ENCODE measurements at places on chromosomes 16 and 17.

GRCh38 chr17:67475161-67475937 is 98.3 kb downstream of the PITPNC1 start:
- DNase-seq: peak; percentile 71

DNA sequence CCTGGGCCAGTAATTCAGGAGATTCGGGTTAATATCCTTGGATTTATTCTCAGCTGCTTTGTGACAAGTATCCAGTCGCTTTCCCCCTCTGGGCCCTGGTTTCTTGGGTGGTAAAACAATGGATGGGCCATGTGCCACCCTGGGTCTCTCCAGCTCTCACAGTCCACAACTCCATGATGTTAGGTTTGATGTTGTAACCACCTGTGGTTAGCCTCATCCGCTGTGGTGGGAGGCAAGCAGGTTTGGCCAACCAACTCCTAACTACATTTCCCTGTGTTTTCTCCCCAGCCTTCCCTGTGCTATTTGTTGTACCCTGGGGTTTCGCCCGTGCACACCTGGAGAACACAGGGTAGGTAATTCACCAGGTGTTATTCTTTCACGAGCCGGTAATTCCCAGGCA is 35.1 kb downstream of the GLP2R start:
- no peak for DNase-seq

DNA sequence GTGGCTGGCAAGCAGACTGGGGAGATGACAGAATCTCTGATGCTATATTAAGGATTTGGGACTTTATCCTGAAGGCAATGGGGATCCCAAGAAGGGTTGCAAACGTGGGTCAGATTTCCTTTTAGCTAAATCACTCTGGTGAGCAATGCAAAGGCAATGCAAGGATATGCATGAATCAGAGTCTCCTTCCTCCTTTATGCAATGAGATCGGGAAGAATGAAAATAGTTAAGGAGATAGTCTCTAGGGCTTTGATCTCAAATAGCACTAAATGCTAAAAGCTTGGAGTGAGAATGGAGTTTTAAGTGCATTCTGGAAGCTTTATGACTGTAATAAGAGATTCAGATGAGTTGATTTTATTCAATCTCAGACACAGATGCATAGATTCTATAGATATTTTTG is 27.2 kb upstream of the SHISA9 start:
- no peak for DNase-seq

DNA sequence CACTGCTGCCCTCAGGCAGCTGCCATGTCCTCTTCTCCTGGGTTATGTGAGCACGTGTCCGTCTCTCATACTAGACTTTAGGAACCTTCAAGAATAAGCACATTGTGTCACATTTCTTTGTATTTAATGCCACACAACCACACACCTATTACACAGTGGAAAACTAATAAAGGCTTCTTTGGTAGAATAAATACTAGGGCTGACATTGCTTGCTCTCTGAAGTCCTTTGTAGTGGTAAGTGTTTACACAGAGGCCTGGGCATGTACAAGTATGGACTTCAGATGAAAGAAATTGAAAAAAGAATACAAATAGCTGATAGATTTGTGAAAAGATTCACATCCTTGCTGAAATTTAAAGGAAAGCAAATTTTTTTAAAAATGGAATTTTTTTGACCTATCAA is 188.1 kb upstream of the CCL2 start:
- no peak for DNase-seq

DNA sequence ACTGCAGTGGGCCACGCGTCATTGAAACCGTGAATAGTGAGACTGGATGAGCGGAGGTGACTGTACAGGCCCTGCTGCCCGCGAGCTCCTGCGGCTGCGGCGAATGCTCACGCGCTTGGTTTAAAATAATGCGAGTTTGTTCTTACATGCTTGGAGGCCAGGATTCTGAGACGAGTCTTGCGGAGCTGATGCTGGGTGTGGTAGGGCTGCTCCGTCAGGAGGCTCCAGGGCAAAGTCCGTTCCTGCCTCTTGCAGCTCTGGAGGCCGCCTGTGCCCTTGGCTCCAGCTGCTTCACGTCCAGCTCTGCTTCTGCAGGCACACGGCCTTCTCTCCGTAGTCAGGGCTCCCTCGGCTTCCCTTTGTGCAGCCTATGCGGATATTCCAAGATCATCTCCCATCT is 9.5 kb downstream of the ACSF3 start:
- DNase-seq: no peak

GRCh38 chr17:27379888-27380533 is 76.2 kb upstream of the KSR1 start:
- no peak for DNase-seq

GRCh38 chr16:15949210-15950160 is at the start of gene ABCC1:
Gene ABCC1, plus strand, starts transcription at chr16:15949616. Its CDS starts 136 bp downstream, at chr16:15949752.
- peak; percentile 58 for DNase-seq

DNA sequence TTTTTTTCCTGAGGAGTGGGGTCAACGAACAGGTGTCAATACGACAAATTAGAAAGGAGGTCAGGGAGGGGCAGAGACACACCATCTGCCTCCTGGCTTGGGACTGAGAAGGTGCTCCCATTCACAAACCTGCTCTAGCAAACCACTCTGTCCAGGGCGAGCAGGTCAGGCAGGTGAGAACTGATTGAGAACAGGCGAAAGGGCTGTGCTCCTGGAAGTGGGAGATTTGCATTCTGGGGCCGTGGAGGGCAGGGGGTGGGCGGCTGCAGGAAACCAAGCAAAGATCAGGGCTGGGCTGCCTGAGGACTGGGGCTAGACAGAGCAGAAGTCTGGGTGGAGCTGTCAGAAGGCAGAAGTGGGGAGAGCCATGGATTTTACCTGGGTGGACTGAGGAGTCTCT is 98.9 kb upstream of the NLRP1 start:
- DNase-seq: no peak

DNA sequence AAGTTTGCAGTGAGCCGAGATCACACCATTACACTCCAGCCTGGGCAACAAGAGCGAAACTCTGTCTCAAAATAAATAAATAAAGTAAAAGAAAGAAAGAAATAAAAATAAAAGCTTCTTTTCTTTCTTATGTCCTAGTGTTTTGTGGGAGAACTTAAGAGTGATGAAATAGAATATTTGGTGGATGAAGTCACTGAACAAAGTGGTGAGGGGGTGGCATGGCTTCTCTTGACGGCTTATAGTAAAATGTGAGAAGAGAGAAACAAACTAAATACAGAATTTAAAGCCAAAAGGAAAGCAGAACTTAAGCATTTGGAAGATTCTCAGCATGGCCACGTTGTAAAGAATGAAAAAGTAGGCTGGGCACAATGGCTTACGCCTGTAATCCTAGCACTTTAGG is 15.3 kb downstream of the SGF29 start:
- DNase-seq: peak; percentile 51

DNA sequence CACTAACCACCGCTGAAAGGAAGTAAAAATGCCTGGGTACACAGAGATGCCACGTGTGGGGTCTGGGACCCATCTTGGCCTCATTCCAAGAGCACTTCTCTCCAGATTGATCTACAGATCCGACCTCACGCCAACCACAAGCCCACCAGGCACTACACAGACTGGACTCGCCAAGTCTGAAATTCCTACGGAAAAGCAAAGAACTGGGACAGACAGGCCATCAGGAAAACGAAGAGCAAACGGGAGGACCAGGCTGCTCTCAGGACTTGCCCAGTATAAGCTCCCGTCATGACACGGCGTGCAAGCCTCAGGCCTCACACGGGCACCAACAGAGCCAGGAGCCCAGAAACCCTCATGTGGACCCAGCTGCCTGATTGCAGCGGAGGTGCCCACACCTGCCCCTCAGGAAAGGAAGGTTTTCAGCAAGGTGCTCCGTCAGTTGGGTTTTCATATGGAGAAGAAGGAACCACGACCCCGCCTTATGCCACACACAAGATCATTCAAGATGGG is 20.1 kb upstream of the C16orf95 start:
- no peak for DNase-seq

GRCh38 chr16:86443508-86444147 is 66.7 kb upstream of the FOXF1 start:
- DNase-seq: no peak

GRCh38 chr17:66555605-66556004 is 253.2 kb downstream of the PRKCA start:
- no peak for DNase-seq

DNA sequence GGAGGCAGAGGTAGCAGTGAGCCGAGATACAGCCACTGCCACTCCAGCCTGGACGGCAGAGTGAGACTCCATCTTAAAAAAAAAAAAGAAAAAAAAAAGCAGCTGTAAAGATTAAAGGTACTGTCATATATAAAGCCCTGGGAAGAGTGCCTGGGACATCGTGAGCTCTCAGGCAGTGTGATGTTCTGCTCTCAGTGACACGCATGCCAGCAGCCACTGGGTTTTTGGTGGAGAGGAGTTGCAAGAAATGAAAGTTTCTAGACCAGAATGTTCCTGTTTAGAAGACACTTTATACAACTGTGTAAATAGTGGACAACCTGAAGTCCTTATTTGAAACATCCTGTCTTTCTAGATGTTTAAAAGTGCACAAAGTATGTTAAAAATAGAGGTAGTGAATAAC is 213.2 kb downstream of the IRF8 start:
- no peak for DNase-seq

DNA sequence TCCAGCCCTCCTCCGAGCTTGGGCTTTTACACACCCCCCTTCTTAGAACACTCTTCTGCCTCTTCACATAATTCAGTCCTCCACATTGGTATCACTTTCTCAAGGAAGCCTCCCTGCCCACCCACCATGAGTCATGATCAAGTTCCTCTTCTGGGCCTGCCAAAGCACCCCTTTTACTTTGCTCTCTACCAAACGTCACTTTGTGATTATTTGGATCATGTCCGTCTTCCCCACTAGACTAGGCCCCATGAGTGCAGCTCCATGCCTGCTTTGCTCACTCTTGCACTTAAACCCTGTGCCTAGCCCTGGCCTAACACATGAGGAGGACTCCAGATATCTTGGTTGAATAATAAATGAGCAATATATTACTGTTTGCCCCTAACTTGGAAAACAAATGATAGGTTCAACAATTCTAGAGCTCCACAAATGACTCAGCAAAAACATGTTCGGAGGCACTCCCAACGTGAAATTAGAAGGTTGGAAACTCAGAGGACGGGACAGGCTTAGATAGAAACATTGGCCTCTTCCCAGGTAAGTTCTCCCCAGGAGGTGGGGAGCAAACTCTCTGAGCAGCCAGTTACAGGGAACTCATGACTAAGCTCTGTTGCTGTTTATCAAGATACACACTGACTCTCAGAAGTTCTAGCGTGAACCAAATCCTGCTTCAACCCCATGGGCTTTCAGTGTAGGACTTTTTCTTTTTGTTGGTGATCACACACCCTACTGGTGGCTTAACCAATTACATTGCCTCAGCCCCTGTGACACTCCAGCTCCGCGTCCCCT is 28.3 kb downstream of the G6PC1 start:
- peak; percentile 96 for DNase-seq

- DNase-seq: no peak
Observed at GRCh38 chr16:85075236-85075924, 36.9 kb downstream of the CIBAR2 start.

DNA sequence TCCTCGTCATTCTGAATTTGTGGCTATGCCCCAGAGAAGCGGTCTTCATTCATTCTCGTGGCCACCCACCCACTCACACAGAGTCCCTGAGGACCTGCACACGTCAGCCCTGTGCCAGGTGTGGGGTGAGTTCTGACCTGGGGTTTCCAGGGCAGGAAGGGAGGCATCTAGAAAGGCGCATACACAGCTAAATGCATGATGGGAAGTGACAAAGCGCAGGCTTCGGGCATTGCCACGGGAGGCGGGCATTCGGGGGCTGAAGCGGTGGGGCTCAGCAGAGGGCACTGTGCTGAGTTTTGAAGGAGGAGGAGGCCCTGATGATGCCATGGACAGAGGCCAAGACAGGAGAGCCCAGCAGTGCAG is 10.9 kb downstream of the UBALD2 start:
- DNase-seq: no peak

- no peak for DNase-seq
Observed at GRCh38 chr16:28136751-28137434, 73.4 kb upstream of the GSG1L start.

DNA sequence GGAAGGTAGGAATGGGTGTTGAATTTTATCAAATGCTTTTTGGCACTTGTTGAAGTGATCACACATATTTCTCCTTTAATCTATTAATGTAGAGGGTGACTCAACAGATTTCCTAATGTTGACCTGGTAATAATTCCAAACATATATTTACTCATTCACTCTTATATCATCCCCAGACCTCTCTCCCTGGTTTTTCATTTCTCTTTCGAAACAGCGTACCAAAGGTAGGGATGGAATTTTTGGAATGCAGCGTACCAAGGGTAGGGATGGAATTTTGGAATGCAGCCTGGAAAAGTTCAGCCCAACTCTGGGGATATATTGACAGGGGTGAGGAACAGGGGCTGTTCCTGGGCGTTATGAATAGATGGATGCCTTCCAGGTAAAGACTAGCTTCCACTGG is 7.3 kb downstream of the KIF18B start:
- no peak for DNase-seq

- DNase-seq: no peak
Observed at GRCh38 chr17:38562903-38563302, 42.8 kb downstream of the SRCIN1 start.

DNA sequence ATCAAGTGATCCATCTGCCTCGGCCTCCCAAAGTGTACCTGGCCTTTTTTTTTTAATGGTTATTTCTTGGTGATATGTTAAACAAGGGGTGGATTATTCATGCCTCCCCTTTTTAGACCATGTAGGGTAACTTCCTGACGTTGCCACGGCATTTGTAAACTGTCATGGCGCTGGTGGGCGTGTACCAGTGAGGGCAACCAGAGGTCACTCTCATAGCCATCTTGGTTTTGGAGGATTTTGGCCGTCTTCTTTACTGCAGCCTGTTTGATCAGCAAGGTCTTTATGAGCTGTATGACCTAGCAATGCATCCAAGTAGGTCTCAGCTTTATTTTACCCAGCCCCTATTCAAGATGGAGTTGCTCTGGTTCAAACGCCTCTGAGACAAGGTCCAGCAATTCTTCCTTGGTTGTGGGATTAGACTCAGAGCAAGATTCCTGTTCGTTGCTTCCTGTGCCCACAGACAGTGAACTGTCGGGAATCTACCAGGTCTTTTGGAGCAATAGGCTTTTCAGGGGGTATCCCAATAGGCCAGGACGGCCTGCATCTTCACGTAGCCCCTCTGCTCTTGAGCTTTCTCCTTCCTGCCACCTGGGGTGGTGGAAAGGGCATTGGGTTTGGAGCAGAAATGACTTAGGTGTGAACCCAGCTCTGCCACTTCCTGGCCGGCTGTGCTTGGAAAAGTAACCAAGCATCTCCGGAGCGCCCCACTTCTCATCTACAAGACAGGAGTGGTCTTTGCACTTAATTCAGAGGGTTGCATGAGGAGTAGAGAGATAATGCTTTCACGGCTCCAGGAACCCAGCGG is 52.9 kb upstream of the SEC14L1 start:
- DNase-seq: no peak

- peak; percentile 84 for DNase-seq
Observed at GRCh38 chr16:66552286-66553177, at the start of gene CKLF. Gene CKLF, plus strand, starts transcription at chr16:66552576. Its CDS starts 140 bp downstream, at chr16:66552716.

GRCh38 chr16:70428178-70428998 is 10.5 kb downstream of the ST3GAL2 start:
- peak; percentile 99 for DNase-seq

- no peak for DNase-seq
Observed at GRCh38 chr16:82658796-82659195, 32.0 kb downstream of the CDH13 start.

GRCh38 chr17:37691807-37692206 is 48.6 kb upstream of the DDX52 start:
- no peak for DNase-seq

All from inflammatory macrophage treated with lipopolysaccharide for 1 hour (primary cell).